GM12865 (cell line): ENCODE measurements at places on chromosomes 7 and 10.

DNA sequence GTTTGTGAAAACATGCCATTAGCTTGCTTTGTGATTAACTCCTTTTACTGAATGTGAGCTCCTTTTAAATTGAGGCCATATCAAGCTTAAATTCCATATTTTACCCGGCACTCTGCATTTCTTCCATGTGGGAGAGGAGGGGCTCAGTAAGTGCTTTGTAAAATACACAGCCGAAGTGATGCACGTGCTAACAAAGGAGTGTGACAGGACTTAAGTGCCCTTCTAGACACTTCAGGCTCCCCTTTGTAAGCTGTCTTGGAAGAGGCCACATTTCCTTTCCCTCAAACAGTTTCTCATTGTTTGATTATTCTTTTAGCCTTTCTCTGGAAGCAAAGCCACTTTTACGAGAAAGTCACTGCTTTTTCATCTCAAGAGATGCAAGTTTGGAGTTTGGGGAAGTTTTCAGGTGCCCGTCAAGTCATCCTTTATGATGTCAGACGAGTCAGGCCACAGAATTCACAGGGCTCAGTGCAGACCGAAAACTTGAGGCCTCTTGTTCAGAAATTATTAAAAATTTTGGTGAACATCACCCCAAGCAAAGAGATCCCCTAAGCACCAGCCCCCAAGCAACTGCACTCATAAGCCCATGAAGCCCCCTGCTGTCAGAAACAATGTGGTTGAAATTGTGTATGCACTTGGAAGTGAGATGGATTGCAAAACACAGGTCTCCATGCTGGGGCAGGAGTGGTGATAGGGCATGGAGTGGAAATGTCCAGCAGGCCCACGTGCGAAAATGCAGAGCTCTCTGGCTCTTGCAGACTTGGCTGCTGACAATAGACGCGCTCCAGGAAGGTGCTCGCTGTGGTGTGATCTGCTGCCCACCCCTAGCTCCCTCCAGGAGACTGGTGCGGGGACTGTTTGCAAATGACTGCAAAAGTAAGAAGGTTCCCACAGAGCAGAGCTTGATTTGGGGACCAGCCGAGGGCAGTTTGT, 11.5 kb downstream of the IKZF1 start:
- DNase-seq: no peak

GRCh38 chr7:158494162-158494586, 93.4 kb downstream of the PTPRN2 start:
- no peak for DNase-seq

GRCh38 chr7:124597509-124597908, 168.1 kb downstream of the GPR37 start:
- DNase-seq: no peak

GRCh38 chr7:36562121-36562520, 162.2 kb downstream of the AOAH start:
- no peak for DNase-seq

DNA sequence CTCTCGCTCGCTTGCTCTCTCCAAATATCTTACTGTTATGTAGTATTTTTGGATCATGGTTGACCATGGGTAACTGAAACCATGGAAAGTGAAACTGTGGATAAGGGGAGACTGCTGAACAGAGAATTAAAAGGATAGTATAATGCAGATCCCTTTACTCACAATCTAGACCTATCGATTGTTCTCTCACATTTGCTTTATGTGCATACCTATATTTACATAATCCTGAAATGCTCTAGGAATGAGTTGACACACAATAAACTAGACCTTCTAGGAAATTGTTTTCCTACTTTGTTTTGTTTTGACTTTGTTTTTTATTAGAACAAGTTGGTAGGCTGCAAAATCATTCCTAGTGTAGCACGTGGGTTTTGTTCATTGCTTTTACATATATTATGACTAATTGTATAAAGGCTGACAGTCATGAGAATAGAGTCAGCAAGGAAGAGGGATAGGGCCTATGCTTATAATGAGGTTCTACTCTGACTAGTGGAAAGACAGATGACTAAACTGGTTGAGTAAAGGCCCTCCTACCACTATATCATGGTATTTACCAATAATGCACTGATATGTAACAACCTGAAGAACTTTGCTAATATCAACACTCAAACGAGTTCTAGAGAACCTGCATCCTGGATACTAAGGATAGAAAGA, 175.3 kb upstream of the TARP start:
- DNase-seq: no peak
